Renal cortex interstitium (tissue), 15 donors: ENCODE measurements at places on chromosomes 7 and 10.

DNA sequence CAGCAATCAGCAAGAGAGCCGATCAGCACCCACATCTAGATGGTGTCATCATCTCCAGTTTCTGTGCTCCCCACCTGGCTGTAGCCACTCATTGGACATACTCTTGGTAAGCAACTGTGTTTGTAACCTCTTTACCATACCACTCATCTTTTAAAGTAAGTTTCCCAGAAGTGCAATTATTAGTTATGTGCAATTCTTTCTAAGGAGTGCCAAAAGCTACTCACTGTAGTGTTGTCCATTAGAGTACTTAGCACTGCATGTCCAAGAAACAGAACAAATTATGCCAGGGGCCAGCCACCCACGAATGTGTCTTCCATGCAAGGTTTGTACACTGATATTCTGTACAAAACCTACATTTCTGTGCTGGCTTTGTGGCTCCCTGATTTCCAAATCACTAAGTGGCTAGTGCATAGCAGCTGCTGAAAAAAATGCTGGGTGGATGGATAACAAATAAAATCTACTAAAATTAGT is 131.9 kb downstream of the SRPK2 start:
- DNase-seq = no peak

DNA sequence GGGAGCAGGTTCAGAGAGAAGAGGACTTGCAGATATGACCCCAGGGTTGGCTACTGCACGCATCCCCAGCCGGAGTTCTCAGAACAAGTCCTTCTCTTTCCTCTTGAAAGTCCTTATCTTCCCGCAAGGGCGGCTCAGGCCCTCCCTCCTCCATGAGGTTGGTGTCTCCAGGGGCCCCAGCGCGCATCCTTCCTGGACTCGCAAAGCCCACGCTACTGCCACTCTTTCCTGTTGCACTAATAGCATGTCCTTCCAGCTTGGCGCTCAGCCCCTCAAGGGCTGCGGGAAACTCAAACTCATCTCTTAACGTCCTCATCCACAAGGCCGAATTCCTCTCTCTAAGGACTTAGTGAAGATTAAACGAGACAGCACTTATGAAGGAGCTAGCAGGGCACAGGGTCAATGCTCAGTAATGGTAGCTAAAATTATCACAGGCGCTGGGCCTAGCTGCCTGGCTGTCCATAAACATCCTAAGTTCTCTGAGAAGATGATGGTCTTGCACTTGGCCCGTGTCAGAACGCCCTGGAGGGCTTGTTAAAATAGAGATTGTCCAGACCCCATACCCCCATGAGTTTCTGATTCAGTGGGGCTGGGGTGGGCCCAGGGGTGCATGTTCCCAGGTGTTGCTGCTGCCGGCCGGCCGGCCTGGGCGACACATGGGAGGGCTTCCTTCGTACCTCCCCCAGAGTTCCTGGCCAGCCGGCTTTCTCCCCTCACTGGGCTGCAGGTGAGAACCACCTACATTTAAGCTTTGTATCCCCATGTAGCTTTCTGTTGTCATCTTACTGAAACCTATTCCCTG is 261.4 kb downstream of the COBL start:
- no peak for DNase-seq

DNA sequence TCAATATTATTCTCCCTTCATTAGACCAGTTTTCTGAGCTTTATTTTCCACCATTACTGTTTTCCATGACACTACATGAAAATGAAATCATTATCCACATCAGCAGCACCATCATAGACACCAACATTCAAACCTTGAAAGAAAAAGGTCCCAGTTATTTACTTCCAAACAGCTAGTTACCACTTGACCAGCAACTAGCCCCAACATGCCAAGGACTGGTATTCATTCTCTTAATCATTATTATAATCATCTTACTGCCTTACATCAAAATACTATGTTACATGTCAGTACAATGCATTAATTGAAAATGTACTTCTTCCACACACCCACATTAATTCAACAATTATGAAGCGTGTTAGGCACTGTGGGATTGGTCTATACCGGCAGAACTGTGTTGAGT is 199.4 kb downstream of the TSPAN12 start:
- no peak for DNase-seq

- no peak for DNase-seq
Observed at GRCh38 chr10:110676016-110676415, 31.9 kb downstream of the RBM20 start.

GRCh38 chr10:3287572-3288445 is 115.2 kb upstream of the PITRM1 start:
- no peak for DNase-seq
